ENCODE measurements at places on chromosomes 3 and 15. TPM values are rescaled to one million over a fixed set of nuclear protein-coding genes. Genes with fewer than 3 reads are reported as not detected.

ZNF770 gene
- 111 TPM for total RNA-seq

CCDC80 gene
- 4.6 TPM for total RNA-seq

P2RY1 gene
- 6.4 TPM for total RNA-seq

DNA sequence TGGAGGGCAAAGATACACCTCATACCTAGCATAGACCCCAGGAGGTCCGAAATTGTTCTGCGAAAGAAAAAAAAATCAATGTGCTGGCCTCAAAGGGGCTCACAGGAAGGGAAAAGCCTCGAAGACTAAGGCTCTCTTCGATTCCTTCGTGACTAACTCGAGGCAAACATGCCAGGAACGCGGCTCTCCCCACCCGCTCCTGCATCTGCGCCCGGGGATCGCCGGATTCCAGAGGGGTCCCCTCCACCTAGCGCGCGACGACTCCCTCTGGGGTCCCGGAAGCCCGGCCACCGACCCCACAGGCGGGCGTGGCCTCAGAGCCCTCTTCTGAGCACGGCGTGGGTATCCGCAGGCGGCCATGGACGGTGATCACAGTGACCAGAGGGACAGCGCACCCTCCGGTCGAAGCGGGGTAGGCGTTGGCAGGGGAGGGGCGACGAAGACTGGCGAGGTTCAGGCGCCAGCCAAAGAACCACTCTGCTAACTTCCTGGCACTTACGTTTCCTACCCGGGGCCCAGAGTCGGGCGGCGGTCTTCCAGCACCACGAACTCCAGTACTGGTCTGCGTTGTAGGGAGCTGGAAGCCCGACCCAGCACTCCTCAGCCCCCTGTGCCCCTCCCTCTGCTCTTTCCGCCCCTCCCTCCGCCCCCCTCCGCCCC is 515 bp upstream of the EIF3J start:
- DNase-seq: peak; percentile 96

- no peak for DNase-seq
These were observed 346.1 kb downstream of the AGBL1 start for GRCh38 chr15:86425746-86426145.

GRCh38 chr3:7959094-7959493 is 542.5 kb upstream of the LMCD1 start:
- DNase-seq: no peak

GRCh38 chr3:28348265-28348628 is 274 bp upstream of the ZCWPW2 start:
- DNase-seq: no peak

- no peak for DNase-seq
These were observed 23.8 kb downstream of the AP3S2 start for GRCh38 chr15:89870006-89870405.

GRCh38 chr3:151925876-151926275 is 52.4 kb downstream of the SUCNR1 start:
- no peak for DNase-seq

- no peak for DNase-seq
These were observed 31.1 kb upstream of the IL16 start for GRCh38 chr15:81165535-81165934.

DNA sequence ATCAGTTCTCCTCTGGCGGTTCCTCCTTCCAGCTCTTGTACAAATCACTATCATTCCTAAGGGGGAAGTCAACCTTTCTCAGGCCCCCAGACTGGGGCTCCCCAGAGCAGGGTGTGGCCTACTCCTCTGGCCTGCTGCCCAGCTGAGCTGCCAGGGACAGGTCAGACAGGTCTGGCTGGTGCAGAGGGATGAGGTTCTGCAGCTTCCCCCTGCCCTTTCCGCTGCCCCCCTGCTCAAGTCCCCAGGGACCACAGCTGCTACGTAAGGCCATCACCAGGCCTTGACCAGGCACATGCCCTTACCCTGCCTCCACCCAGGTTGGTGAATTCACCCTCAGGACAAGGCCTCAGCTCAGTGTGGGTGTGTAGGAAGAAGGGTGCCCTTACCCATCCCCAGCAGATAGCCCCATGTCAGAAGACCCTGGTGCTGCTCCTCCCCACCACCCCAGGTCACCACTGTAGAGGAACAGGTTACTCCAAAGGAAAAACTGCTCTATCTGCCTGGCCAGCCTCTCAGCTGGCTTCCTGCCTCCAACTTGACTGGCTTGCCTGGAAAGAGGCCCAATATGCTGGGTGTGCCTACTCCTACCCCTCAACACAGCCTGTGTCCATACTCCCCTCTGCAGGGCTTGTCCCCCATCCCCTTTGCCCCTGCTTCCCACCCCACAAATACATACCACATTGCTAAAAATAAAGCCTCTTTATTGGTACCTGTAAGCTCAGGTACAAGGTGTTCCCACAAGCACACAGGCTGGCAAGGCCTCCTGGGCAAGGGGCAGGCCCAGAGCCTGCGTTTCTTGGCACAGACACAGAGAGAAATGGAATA is 12.0 kb downstream of the CSRNP1 start:
- peak; percentile 20 for DNase-seq

DNA sequence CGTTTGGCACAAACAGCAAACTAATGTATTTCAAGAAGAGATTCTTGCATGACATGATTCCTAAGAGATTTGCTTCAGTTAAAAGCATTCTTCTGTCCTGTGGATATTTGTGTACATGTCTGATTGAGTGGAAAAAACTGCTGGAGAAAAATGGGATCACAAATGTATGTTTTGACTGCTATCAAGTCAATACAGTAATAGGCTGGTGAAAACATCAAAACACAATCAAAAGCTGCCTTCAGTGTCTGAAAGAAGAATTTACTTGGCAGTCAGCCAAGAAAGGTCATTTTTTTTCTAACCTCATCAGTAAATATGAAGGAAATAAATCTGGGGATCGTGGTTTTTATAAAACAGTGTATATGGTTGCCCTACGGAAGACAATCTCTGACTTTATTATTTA is 1214.8 kb downstream of the NSUN3 start:
- DNase-seq: no peak

Measured in H9 (cell line).